ENCODE measurements at places on chromosomes 16 and 17. TPM values are rescaled to one million over a fixed set of nuclear protein-coding genes. Genes with fewer than 3 reads are reported as not detected.

The ITGAX gene
- 0.64 TPM for total RNA-seq

The ZNF624 gene
- total RNA-seq, result 2.1 TPM

The EFCAB5 gene
- total RNA-seq, result not detected

The PPM1E gene
- total RNA-seq, result not detected

The SLC16A5 gene
- total RNA-seq, result 4.7 TPM

The ASPA gene
- total RNA-seq, result not detected

The SCIMP gene
- total RNA-seq, result not detected

The KCNJ18 gene
- total RNA-seq, result not detected

Measured in mammary microvascular endothelial cell (primary cell).